Stimulated activated CD8-positive, alpha-beta memory T cell treated with anti-CD3 and anti-CD28 coated beads, Interleukin-15, amount 100 ng/mL, for 4 hours (primary cell): ENCODE measurements at places on chromosomes 7 and 10.

- DNase-seq = no peak
Measured at GRCh38 chr10:90180886-90181691, 479.7 kb downstream of the KIF20B start.

DNA sequence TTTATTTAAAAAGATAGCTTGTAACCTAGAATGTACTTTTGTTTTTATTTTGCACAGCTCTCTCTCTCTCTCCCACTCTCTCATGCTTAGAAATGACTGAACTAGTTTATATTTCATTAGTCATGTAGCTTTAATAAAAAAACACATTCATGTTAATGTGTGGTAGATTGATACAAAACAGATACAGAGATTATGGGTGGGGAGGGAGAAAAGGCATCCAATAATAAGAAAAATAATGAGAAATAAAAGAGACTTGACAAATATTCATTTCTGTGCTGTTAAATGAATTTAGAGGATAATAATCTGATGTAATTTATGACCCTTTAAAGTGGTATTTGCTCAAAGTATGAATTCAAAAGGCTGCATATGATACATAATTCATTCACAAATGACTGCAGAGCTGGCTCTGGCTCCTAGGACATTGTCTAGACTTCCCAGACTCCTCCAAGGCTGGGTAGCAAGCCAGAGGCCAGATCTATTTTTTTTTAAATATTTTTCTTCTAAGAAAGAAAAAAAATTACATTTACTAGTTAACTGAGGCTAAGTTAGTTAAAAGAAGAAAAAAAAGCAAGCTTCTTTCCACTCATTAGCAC is 105.7 kb upstream of the DNAJB12 start:
- DNase-seq = no peak

DNA sequence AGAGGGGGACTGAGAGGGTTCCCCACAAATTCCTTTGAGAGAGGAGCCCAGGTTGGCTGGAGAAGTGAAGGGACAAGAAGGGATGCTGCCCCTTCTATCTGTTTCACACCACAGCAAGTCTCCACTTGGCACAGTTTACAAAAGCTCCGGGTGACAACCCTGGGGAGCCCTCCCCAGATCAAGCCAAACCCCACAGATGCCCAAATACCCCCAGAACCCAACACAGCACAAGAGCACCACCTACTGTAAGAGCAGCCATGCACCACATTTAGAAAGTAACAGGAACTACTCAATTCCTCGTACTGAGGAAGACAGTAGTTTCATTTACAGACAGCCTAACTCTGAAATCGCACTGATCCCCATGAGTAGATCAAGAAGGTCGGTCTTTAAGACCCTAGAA is 67.8 kb upstream of the ATP6V0A4 start:
- peak; percentile 9 for DNase-seq

GRCh38 chr10:132665946-132666704 is 119.8 kb downstream of the NKX6-2 start:
- no peak for DNase-seq

DNA sequence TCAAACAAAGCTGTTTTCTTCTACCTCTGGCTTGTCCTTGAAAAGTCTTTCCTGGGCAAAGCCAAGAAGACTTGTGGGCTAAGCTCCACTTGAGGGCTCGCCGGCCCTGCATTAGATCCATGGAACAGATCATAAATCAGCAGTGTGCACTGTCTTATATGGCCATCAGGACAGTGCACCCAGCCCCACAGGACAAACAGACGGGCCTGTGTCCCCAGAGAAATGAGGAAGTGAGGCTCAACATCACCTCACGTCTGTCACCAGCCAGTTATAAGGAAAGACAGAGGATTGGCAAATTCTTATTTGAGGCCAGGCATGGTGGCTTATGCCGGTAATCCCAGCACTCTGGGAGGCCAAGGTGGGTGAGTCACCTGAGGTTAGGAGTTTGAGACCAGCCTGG is 12.3 kb upstream of the IFT22 start:
- DNase-seq = no peak

DNA sequence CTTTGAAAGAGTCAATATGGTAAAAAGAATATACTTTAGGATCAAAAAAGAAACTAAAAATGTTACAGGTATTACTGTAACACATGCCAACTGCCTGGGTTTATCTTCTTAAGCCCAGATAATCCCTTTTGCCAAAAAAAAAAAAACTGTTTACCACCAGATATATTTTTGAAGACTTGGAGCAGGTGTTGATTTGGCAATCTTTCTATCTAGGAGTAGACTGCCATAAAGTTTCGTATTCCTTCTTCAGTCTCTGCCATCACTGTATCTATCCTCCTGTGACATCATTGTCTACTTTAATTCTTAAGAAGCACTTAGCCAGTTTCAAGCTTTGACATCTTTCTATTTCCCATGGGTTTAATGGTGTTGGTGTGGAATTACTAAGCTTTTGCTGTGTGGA is 161.0 kb downstream of the ST7 start:
- DNase-seq = no peak

GRCh38 chr10:102537948-102538347 is 34.2 kb downstream of the SUFU start:
- no peak for DNase-seq

- no peak for DNase-seq
Measured at GRCh38 chr7:99539213-99539811, 12.6 kb downstream of the FAM200A start.

GRCh38 chr7:29627631-29628030 is 64.0 kb downstream of the PRR15 start:
- DNase-seq = no peak

DNA sequence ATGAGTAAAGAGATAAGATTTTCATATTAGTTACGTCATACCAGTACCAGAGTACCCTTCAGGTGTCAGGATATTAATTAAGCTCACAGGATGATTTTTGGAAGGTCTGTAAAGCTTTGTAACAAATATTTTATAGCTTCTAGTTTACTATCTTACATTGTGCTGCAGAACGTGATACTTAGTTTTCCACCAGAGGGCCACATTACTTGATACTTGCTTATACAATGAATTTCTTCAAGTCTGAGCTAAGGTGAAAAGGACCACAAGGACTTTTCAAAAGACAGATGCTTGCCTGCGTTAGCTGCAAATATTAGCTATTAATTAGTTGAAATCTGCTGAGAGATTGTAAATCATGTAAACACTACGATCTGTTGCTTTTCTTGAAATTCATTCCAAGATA is 12.2 kb downstream of the FOXP2 start:
- DNase-seq = no peak

- no peak for DNase-seq
Measured at GRCh38 chr7:18798088-18798906, 302.7 kb downstream of the HDAC9 start.

- DNase-seq = no peak
Measured at GRCh38 chr7:108193594-108194498, 63.7 kb upstream of the LAMB4 start.

- DNase-seq = no peak
Measured at GRCh38 chr10:119104654-119105015, 722 bp downstream of the DENND10 start.

DNA sequence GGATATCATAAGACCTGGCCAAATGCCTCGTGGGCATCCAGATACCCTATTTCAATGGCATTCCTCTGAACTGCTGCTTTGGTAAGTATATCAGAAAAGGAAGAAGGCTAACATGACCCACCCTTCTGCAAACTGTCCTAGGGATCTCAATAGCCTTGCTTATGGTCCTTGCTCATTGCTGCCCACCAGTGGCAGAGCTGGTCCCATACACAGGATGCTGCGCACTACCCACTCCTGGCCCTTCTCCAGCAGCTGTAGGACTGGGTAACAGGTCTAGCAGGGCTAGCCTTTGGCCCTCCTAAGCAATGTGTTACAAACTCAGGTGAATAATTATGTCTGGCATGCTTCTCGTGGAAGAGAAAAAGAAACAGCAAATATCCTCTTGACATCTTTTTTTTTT is 72.5 kb downstream of the C10orf90 start:
- no peak for DNase-seq

- DNase-seq = no peak
Measured at GRCh38 chr10:4129866-4130477, 345.0 kb upstream of the KLF6 start.

GRCh38 chr7:134438946-134439345 is 20.0 kb downstream of the AKR1B1 start:
- DNase-seq = no peak

- no peak for DNase-seq
Measured at GRCh38 chr7:84536271-84536870, 341.8 kb upstream of the SEMA3A start.

DNA sequence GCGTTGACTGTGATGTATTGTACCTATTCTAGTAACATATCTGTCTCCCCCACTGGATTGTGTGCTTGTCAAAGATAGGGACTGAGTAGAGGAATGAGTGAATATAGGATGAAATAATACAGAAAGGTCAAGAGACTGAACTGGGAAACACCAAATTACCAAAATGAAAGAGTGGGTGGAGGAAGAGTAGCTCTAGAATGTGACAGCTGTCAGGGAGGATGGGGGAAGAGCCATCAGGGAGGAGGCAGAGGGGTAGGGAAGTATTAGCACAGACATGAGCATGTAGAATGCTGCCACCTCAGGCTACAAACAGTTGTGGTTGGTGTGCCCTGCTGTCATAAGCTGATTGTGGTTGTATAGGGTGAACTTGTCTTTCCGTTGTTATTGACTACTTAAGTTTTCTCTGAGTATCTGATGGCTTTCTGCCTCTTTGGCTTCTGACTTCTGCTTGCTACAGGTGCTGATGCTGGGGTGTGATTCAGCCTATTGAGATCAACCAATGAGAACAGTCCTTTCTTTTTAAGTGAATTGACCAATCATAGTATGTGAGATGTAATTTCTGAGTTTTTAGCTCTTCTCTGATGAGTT is 5.6 kb downstream of the CCSER2 start:
- DNase-seq = peak; percentile 57

GRCh38 chr10:94428766-94429707 is 26.7 kb downstream of the TBC1D12 start:
- DNase-seq = no peak

DNA sequence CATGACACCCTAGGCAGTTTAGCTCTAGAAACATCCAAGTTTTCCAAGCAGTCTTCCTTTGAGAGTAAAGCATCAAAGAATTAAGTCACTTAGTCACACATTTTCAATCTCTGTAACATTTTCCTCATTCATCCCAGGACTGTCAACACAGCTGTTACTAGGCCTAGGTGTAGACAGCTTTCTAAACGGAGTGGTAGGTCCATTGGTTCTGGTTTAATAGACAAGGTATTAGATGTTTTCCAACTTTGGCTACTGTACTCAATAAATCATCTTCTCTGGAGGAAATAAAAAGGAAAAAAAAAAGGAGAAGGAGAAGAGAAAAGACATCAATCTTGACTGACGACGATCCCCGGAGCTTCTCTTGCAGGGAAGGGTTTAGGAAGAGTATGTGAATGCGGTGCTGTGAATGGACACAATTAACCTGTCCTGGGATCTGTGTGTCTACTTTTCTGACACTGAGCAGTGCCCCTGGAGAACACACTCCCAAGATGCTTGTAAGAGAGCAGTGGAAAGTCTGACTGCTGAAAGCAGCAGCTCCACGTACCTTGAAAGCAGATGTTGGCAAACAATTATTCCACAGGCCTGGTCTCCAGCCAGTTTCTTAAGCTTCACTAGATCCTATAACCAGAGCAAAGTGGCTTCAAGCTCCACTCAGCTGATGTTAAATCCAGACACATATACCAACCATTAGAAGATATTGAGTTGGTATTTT is 59.1 kb downstream of the CXCL12 start:
- no peak for DNase-seq

GRCh38 chr7:94540428-94540827 is 30.8 kb downstream of the CASD1 start:
- DNase-seq = no peak

GRCh38 chr7:100532165-100533022 is 6.6 kb upstream of the AGFG2 start:
- DNase-seq = no peak

DNA sequence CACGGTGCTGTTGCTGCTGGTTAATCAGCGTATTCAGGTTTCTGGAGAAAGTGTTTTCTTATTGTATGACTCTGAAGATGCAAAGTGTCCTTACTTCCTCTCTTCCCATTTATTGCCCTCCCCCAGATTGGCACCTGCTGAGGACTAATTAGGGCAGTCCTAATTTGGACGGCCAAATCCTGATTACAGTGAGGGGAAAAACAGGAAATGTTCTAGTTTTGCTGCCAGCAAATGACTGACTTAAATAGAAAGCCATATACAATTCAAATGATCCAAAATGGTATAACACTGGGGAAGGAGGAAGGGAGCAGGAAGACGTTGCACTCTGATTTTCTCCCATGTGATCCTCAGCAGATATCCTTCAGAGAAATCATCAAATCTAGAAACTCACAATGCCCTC is 222.4 kb upstream of the LRGUK start:
- no peak for DNase-seq

- no peak for DNase-seq
Measured at GRCh38 chr7:44072364-44073231, 7.2 kb upstream of the PGAM2 start.

DNA sequence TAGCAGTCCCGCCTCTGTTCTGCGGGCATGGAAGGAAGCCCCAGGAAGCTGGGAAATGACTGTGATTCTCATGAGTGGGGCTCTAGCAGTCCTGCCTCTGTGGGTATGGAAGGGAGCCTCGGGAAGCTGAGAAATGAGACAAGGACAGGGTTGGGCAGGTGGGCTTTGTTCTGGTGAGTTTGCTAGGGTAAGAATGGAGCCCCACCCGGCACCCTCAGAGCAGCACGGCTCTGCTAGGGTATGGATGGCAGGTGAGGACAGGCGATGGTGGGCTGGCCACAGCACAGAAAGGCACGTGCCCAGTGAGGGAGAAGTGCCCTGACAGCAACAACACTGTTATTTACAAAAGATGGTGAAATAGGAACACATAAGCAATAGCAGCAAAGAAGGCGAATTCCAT is 39.6 kb downstream of the SVIL start:
- no peak for DNase-seq

GRCh38 chr7:22179442-22179879 is 177.5 kb downstream of the RAPGEF5 start:
- DNase-seq = no peak

GRCh38 chr10:45100429-45100828 is 99.7 kb downstream of the ZNF22 start:
- no peak for DNase-seq

DNA sequence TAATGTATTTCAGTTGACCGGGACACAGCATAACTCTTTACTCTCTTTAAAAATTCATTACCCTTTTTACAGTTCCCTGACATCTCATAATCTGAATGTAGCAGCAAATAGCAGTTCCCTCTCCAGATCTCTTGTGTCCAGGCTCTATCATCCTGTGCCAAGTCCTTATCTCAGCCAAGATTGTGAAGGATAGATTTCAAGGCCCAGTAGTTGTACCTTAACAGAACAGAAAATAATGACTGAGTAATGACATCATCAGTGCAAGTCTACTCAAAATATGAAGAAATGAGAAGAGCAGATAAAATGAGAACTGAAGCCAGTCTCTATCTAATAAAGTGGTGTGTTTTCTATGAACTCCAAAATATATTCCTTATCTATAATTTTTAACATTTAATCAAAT is 92.6 kb downstream of the TFEC start:
- no peak for DNase-seq

GRCh38 chr10:103805781-103806180 is 49.6 kb downstream of the SH3PXD2A start:
- DNase-seq = no peak
